ENCODE measurements at places on chromosomes 6 and 20.

- DNase-seq, result no peak
Measured at GRCh38 chr20:45948742-45949541, 14.5 kb downstream of the PCIF1 start.

- no peak for DNase-seq
Measured at GRCh38 chr6:165047952-165048351, 261.5 kb downstream of the C6orf118 start.

GRCh38 chr20:3744806-3745685, 12.6 kb downstream of the HSPA12B start:
- DNase-seq, result no peak

DNA sequence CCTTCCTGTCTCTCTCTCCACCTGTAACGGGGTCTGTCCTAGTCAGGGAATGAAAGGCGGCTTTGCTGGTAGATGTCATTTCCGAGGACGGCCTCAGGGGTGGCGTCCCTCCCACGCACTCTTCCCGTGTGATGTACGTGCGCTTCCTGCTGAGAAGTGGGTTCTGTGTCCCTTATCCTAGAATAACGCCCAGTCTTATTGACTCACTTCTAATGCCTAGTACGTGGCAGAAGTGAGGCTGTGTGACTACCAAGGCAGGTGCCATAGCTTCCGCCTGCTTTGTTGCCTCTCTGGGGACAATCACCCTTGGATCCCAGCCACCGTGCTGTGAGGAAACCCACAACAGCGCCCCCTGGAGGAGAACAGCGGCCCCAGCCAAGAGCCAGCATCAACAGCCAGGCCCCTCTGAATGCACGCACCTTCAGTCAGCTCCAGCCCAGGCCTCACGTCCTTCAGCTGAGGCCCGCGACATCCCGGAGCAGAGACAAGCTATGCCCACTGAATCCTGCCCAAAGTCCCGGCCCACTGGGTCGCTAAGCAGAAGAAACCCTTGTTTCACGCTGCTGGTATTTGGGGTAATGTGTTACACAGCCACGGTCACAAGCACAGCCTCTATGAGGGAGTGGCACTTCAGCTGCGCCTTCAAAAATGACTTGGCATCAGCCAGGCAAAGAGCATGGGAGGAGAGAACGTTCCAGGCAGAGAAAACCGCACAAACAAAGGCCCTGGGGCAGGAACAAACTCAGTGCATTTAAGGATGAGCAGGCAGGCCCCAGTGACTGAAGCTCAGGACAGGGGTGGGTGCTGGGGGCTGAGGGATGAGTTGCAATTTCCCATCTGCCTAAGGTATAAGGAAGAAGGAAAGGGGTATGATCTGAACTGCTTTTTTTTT, 224.2 kb downstream of the NFATC2 start:
- DNase-seq, result peak; percentile 70

DNA sequence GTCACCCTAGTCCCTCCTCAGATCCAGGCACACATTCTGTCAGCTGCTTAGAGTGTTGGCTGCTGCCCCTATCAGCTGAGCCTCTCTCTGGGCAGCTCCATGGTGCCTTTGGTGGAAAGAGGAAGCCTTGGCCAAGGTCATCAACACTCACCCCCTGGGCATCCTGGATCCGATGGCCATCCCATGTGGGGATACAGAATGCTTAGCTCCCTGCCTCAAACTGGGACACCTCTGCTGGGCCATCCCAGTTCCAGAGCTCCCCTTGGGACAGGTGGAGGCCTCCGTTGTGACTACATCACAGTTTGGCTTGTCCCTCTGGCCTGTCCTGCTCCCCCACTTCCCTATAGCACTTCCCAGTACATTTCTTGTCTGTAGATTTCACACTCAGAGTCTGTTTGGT, 45.6 kb downstream of the TOX2 start:
- DNase-seq, result no peak

DNA sequence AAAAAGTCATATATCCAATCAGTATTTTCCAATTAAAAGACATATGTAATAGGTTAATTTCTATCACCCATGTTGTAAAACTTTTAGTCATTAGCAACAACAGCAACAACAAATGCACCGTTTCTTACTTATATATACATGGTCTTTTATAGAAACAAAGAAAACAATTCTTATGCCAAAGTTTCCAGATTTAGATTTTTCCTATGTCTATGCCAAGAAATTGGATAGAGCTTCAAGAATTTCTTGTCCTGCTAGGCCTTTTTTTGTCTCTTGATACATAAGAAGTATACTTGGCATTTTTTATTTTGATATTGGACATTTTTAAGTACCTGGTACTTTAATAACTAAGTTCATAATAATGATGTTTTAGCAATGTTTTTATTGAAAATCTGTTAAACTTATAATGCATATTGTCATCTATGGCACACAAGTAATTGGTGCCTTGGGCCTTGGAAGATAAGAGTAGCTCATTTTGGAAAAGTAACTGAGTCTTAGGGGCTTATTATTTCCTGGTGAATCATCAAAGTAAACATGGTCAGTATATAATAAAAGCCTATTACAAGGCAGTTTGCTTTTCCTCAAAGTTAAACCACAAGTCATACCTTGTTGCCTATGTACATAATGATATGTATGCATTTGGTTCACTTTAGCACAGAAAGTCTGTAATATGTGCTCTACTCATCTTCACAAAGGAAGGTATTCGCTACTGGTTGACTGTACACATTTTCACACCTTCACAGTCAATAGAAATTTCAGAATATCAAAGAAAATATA, 10.1 kb upstream of the FRK start:
- DNase-seq, result no peak

DNA sequence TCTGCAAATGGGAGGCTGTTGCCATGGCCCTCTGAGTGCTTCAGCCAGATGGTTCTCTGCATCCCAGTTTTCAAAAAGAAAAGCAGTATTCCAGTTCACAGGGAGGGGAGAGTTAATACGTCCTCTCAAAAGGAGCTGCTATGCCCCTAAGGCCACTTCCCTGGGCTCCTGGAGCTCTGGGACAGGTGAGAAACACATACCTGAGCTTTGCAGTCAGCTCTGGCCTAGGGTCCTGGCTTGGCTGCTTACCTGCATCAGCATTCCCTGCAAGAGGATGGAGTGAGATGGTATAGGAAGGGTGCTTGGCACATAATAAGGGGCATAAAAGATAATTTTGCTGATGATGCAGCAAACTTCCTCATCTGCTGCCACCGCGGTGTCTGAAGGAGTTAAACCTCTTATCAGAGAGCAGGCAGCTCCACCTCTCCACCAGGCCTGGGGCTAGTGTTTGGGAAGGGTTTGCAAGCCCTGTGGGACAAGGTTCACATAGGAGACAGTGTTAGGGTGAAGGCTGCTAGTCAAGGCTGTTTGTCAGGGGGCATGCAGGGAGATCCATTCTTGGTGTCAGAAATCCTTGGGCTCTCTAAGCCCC, 62.7 kb downstream of the SLC24A3 start:
- DNase-seq, result no peak

DNA sequence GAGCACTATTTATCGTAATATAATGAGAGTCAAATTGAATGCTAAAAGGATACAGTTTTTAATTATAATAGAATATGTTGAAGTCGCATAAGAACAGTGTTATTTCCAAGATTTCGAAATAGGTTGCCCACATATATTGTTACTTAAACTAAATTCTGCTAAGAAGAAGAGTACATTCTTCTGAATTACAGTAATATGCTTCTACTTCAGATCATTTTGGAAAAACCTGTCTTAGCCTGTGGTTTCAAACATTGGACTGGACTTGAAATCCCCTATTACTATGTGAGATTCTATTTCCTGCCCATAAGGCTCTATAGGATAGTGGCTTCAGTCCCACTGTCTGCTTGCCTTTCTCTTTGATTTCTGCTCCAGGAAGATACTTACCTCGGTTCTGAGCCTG, 137.2 kb downstream of the B3GAT2 start:
- no peak for DNase-seq

GRCh38 chr6:20866935-20867703, 332.9 kb downstream of the CDKAL1 start:
- DNase-seq, result peak; percentile 53
